ENCODE measurements at places on chromosomes 4 and X.
A peak's percentile ranks its signal among the peaks of the same experiment; 100 is the strongest.

DNA sequence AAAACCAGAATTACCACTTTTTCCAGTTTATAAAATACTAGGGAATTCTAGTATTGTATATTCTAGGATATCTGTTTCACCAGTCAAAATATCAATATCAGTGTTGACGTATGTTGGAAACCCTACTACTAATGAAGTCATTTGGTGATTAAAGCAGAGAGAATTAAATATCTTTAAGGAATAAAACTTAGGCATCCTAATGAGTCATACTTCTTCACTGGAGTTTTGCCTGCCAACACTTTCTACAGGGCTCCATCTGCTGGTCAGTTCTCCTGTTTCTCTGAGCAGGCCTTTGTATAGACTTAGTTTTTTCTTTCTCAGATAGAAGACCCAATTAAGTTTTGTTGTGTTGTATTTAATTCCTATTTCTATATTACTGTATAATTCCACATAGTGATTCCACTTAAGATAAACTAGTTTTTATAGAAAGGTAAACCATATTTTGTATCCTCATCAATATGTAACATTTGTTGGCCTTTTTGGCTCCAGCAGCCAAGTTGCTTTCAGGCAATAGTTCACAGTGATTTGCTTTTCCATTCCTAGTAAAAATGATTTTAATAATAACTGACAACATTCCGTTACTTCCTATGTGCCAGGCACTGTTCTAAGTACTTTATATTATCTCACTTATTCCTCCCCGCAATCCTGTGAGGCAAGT, 3.5 kb downstream of the AP1AR start:
- DNase-seq = peak; percentile 68

DNA sequence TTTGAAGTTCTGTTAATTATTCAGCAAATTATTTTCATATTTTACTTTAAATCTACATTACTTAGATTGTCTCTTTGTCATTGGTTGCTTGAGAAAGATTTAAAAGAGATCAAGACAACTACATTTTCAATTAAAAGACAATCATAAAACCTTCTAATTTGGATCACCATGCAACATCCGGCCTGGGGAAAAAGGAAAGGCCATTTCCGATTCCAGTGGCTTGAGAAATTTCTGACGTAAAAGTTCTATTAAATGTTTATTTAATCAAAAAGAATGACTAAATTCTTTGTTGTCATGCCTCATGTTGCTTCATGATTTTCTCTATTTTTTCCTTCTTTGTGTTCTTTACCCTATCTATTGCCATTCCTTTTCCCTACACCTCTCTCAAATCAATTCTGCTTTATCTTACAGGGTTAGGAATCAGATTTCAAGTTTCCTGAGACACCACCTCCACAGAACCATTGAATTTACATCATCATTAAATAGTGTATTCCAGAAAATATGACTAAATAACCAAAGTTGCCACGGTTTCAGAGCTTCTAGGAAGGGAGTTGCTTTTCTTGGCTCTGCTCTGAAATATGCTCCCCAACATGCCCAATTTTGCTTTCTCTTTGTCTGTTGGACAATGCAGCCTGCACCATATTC, 124.6 kb upstream of the ACSL4 start:
- DNase-seq = no peak

DNA sequence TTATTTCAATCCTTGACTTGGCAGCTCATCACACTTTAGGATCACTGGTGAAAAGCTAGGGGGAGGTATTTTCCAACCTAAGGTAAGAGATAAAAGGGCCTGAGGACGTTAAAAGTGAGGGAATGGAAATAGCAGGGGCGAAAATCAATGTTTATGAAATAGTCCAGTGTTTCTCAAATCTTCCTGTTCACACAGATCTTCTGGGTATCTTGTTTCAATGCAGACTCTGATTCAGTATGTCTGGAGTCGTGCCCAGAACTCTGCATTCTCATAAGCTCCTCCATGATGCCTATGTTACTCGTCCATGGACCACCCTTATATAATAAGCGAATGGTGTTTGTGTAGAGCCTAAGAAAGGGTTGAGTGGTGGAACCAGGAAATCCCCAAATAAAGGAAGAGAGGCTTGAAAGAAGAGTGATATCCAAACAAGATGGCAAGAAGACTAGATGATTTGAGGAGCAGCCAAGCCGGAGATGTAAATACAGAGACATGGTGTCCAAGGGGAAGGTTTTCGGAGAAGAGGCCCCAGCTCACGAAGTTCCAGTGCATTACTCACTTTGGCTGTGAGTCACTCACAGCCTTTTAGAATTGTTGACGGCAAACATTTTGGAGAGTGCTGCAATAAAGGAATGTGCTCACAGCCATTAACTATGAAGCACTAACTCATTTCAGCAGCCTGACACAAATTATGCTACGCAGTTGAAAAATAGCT, 215.6 kb upstream of the PPARGC1A start:
- DNase-seq = no peak

DNA sequence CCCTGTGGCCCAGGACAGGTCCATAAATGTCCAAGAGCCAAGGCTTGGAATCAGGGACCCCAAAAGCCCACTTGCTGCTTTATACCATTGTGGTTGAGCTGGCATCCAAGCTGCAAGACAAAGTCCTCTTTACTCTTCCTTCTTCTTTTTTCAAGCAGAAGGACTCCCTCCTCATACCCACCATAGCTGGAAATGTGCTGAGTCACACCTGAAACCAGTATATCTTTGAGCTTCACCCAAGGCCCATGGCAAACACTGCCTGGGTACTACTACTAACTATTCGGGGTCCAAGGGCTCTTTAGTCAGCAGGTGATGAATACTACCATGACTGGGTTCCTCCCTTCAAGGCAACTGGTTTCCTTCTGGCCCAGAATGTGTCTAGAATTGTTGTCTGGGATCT, 37.3 kb upstream of the NMU start:
- no peak for DNase-seq

GRCh38 chrX:1483843-1484637, 31.3 kb upstream of the ASMTL start:
- DNase-seq = no peak

- no peak for DNase-seq
Measured at GRCh38 chr4:185384930-185385331, 10.8 kb downstream of the LRP2BP start.

DNA sequence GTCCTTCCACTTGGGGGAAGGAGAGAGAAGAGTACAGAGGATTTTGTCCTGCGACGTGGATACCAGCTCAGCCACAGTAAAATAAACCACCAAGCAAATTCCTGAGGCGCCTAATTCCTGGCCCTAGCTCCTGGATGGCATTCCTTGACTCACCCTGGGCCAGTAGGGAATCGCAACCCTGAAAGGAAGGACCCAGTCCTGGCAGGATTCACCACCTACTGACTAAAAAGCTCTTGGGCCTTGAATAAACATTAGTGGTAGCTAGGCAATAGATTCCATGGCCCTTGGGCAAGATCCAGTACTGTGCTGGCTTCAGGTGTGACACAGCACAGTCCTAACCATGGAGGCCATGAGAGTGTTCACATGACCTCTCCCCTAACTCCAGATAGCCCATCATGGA, 45.6 kb downstream of the GABRA3 start:
- no peak for DNase-seq

DNA sequence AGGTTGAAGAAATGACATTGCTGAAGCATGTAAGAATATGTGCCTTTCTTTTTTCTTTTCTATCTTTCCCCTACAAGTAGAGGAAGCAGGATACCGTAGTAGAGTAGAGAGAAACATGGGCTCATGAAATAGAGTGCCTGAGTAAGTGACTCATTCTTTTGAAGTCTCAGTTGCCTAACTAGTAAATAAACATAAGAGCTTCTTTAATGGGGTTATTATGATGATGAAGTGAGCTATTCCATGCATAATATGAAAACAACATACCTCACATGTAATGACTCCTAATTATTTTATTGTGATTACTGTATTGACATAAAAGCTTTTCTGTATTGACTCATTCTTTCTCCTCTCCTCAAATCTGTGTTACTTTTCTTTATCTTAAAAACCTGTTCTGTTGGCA, 1538.2 kb downstream of the TECRL start:
- no peak for DNase-seq

- no peak for DNase-seq
Measured at GRCh38 chr4:188976644-188977115, 837.4 kb downstream of the TRIML1 start.

DNA sequence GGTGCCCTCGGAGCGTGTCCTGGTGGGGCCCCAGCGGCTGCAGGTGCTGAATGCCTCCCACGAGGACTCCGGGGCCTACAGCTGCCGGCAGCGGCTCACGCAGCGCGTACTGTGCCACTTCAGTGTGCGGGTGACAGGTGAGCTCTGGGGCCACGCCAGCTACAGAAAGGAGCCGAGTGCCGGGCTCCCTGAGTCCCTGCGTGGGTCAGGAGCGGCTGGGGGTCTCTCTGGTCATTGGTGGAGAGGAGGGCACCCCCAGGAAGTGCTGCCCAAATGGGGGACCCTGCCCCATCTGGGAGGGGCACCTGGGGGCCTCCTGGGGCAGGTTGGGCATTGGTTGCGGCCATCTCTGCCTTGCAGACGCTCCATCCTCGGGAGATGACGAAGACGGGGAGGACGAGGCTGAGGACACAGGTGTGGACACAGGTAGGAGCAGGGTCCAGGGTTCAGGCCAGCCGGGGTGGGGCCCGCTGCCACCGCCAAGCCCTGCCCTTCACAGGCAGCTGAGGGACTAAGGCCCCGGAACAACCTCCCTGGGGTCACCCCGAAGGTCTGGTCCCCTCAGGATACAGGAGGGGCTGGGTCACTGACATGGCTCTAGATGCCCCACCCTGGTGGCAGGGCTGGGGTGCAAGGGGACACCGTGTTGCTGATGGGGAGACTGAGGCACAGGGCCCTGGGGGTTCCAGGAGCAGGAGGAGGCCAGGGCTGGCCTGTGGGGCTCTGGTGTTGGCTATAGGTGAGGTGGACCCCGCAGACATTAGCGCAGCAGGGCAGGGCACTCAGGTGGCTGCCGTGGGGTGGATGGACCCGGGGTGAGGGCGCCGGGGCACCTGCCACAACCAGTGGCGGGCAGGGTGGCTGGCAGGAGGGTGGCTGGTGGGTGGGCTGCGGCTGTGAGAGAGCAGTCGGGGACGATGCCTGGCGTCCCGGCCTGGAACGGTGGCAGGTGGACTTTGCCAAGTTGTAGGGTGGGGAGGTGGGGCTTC, 6.6 kb downstream of the FGFR3 start:
- no peak for DNase-seq

DNA sequence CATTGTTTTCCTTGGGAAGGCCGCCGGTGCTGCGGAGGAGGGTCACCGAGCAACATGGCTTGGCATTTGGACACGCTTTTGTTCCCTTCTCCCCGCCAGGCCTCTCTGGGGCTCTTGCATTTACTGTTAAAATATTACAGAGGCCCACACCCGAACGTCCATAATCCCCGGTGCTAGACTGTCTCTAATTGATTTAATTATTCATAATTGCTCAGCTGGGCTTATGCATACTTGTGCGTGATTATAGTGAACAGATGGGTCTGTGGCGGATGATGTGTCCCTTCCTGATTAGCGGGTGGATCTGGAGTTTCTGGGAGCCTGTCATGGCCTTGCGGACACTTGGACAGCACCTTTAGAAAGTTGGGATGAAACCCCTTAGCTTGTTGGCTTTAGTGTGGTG, 100.2 kb upstream of the MSX1 start:
- no peak for DNase-seq

DNA sequence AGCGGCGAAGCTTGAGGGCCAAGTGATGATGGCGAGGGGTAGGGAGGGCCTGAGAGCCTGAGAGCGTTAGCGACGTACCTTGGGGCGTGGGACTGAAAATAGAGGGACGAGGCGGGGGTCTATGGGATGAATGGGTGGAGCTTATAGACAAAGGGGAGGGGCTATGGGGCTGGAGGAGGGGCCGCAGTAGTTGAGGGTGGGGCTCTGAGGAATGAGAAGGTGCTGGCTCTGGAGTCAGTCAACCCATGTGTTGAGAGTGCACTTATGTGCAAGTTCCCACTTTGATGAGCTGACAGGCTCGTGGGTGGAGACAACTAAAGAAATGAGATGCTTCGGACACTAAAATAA, 488 bp downstream of the TBC1D25 start:
- DNase-seq = peak; percentile 60

GRCh38 chr4:169898095-169898494, 128.1 kb downstream of the MFAP3L start:
- no peak for DNase-seq

DNA sequence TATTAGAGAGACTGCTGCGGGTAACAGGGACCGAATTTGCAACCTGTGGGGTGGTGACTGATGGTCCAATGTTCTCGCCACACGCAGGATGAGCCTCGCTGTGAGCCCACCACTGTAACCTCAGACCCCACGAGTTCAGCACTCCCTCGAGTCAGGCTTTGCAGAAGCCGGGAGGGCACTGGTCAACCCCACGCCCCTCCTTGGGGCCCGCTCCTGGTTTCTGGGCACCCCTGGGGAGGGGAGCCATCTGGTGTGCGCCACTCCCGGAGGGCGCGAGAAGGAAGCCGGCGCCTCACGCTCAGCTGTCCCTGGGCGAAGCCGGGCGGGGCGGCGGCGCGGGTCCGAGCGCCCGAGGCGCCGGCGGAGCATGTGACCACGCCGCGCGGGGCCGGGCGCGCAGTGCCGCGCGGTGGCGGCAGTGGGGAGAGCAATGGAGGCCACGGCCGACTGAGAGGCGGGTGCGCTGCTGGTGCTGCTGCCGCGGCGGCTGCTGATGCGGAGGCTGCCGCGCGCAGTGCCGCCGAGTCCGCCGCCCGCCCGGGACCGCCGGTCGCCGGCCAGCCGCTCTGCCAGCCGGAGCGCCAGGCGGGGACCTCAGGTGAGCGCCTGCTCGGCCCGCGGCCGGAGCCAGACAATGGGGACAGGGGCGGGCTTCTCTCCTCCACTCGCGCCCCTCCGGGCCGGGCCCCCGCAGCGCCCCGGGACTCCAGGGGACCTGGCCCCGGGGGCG, 100.1 kb downstream of the CEP135 start:
- DNase-seq = no peak

GRCh38 chr4:169376421-169376820, 105.7 kb upstream of the SH3RF1 start:
- DNase-seq = no peak

DNA sequence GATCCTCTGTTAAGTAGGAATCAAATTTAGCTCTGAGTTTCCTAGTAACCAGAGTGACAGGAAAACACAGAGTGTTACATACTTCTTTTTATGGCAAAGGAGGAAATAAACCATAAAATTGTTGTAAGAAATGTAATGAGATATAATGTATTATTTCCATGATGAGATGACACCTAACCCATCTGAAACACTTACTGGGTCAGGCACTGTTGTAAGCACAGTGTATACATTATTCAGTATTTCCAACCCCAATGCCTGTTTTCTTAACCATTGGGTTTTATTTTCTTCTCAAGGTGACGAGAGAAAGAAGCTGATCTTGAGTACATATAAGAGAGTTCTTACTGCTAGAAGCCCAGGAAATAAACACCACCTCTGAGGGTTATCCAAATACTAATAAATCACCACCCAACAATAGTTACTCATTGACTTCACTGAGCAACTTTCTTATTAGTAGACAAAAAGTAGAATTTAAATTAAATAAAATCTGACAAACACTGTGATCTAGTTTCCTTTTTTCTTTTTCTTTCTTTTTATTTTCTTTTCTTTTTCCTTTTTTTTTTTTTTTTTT, 4.2 kb upstream of the ENAM start:
- no peak for DNase-seq

Measured in CD4-positive, alpha-beta T cell treated with Interleukin-15 for 4 hours (primary cell).